Calu3 (cell line): ENCODE measurements at places on chromosomes 11 and 22. TPM values are rescaled to one million over a fixed set of nuclear protein-coding genes. Genes with fewer than 3 reads are reported as not detected.

- H3K27me3 ChIP-seq, result no peaks in the 10 kb centered on the region
- H3K36me3 ChIP-seq, result no peaks in the 10 kb centered on the region
- no peak for DNase-seq
- no peaks in the 10 kb centered on the region for H3K4me1 ChIP-seq
- no peak overlapping the region for H3K27ac ChIP-seq
- H3K4me3 ChIP-seq, result no peak overlapping the region
Measured at GRCh38 chr22:30054764-30055069, 25.5 kb upstream of the HORMAD2 start.

GRCh38 chr11:16223558-16223957 is 132.8 kb downstream of the SOX6 start:
- H3K36me3 ChIP-seq, result no peaks in the 10 kb centered on the region
- H3K27me3 ChIP-seq, result no peaks in the 10 kb centered on the region

ARHGAP20 gene
- not detected in 2 replicates for total RNA-seq

ZNF280B gene
- total RNA-seq, result 4.0 and 4.6 TPM in 2 replicates
